ACHN (cell line): ENCODE measurements at places on chromosomes 2 and 18.
A peak's percentile ranks its signal among the peaks of the same experiment; 100 is the strongest.

DNA sequence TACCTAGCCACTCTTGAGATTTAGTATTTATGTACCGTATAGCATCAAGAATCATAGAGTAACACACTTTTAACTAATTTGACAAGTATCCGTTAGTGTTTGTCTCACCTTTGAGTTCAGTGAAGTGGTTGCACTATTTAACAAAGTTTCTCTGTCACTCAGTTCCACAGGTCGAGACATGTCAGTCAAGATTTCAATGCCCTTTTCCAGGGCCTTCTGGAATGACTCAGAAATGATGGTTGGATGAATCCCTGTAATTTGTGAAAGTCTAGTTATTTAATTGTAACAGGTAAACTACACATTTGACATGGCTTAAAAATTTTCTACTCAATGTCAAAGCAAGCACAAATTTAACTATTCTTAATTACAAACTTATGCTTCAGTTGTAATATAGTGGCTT, 9.7 kb downstream of the CCT4 start:
- no peak for DNase-seq

- DNase-seq = peak; percentile 45
Observed at GRCh38 chr2:27378096-27378808, 2.3 kb downstream of the ZNF513 start.

DNA sequence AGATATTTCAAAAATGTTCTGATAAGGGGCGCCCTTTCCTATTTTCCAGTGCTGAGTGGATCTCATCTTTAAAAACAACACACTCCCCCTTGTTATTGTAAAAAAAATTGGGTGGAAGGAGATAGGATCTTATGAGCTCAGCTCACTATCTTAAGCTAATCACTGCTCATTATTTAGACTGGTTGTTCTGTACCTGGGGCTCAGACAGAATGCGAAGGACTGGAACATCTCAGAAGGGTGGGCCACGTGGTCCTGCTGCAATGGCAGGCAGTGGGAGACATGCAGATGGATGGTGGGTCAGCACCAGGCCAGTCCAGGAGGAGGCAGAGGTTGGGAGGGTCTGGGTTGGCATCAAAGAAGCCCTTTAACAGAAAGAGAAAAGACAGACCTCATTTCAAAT, 48.3 kb upstream of the GPR155 start:
- no peak for DNase-seq

DNA sequence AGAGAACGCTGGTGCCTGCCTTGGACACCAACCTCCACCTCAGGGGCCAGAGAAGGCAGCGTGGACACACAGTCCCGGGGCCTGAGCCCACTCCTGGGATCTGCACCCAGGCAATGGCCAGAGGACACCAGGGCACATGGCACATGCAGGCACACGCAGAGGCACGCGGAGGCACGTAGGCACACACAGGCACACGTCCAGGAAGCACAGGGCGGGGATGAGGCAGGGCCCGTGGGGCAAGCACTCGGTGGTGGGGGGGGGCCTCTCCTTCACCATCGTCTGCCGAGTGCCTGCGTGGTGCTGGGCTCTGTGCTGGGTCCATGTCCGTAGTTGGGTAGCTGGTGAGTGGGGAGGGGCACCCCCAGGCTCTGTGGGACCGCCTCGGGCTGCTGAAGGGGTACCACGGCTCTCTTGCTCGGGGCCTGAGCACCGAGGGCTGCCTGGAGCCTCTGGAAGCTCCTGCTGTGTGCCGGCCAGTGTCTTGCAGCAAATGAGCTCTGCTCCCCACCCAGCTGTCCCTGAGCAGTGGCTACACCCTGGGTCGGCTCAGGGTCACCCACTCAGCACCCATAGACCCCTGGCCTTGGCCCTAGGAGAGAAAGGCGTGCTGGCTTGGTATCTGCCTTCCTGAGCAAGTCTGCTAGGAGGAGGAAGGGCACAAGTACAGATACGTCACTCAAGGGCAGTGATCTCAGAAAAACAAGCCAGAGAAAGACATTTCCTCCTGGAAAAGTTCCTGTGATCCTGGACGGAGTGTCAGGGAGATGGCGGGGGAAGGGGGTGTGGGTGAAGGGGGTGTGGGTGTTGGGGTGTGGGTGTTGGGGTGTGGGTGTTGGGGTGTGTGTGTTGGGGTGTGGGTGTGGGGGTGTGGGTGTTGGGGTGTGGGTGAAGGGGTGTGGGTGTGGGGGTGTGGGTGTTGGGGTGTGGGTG, 26.4 kb downstream of the RTP5 start:
- no peak for DNase-seq

DNA sequence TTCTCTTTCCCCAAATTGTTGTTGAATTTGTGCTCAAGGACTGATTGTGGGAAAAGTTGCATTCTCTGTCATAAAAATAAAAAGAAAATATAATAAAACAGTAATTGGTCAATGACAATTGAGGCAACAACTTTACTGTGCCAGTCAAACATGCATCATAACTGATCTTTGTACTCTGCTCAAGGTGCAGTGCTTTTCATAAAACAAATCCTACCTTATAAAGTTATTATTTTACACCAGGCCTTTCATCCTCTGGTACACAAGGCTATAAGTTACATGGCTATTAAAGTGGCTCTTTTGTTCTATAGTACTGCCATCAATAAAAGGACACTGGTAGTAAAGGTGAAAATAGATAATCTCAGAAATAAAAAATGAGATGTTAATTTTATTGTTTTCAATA, 761.9 kb downstream of the SATB2 start:
- DNase-seq = no peak

DNA sequence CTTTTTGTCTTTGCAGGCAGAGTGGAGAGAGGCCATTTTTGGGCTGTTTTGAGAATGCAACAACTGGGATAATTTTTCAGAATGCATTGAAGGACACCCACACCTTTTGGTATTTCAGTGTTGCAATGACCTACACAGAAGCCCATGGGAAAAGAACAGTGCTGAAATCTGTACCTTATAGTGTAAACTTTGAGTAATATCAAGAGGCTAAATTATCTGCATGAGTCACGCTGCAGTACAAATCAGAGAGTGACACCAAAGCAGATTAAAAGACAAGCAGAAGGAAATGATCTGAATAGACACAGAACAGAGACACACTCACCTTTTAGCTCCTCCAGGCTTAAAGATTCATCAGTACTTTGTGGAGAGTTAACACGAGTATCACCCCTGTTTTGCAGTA, 265.3 kb downstream of the PAX3 start:
- DNase-seq = no peak

- no peak for DNase-seq
Observed at GRCh38 chr2:180175736-180176135, 168.6 kb upstream of the CWC22 start.

- no peak for DNase-seq
Observed at GRCh38 chr2:127121776-127122176, 14.8 kb upstream of the BIN1 start.

GRCh38 chr2:234081970-234082822, 31.7 kb downstream of the SPP2 start:
- no peak for DNase-seq

DNA sequence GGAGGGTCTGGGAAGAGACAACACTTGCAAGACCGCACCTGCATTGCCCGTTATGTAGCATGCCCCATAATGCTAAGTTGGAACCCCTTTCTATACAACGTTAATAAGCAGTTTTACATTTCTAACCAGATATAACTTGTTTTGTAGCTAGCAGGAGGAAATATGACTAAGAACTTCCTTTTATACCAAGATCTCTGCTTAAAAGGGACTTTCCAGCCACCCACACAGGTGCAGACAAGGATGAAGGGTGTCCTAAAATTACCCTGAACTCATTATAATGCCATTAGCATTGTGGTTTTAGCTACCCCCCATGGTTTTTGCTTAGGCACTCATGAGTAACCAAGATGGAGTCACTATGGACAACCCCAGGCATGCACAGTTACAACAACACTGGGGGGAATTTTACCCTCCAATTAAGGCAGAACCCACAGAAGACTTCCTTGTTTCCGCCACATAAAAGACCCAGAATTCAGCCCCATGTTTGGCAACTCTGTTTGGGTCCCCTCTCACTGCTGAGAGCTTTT, 362.8 kb downstream of the CBLN2 start:
- DNase-seq = no peak

GRCh38 chr2:190809139-190809764, 71.4 kb upstream of the GLS start:
- DNase-seq = no peak

DNA sequence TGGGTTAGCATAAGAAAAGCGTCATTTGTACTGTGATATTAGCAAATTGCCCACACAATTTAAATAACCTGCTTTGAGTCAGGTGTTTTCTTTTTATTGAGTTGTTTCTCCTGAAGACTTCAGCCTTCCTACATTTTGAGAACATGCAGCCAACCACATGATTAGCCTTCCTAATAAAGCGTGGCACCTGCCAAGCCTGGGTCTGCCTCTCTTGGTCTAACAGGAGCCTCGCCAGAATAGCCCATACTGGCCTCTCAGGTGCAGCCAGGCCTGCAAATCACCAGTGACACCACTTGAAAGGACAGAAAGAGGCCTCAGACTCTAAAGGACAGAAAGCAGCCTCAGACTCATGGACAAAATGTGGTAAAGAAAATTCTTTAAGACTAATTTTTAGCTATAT, 653.8 kb downstream of the BCL11A start:
- no peak for DNase-seq

- no peak for DNase-seq
Observed at GRCh38 chr2:39718483-39718882, 52.8 kb downstream of the TMEM178A start.

- no peak for DNase-seq
Observed at GRCh38 chr2:62472312-62472711, 33.7 kb downstream of the TMEM17 start.

DNA sequence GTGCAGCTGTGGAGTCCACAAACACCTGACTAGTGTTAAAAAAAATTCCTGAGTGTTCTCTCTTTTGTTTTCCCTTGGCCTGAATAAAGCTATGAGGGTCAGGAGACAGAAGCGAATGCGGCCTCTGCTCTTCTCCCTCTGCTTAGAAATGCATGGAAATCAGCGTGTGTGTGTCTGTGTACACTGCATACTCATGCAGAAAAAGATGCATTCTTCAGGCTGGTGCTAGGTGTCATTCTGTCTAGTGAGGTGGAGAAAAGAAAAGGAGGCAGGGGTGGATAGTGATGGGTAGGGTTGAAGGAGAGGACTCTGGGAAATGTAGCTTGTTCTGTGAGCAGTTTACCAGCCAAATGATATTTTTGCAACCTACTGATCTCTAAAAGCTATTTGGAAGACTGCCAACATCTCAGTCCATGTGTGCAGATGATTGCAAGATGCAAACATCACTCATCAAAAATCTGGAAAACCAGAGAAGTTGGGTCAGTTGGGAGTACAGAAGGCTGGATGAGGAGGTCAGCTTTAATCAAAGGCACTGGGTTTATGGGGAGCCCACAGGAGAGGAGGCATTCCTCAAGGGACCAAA, 177.7 kb downstream of the INSIG2 start:
- no peak for DNase-seq

DNA sequence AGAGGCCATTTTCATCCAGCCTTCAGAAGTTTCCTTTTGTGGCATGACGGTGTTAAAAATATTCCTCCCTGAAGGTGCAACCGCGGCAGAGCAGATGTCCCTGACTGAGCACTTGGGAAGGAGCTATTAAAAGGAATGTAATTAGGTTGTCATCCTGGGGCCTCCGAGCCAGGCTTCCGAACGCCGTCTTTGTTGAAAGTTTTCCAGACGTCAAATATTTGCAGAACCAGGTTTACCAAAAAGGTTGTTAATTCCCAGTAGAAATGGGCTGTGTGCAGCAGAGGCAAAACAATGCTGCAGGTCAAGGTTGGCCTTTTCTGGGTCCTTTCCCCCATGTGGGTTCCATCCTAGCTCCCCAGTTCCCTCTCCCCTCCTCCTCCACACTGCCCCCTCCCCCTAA, 110.0 kb upstream of the STPG4 start:
- no peak for DNase-seq

GRCh38 chr18:42072407-42072806, 117.4 kb downstream of the PIK3C3 start:
- no peak for DNase-seq

GRCh38 chr18:77093586-77093985, 39.0 kb downstream of the MBP start:
- no peak for DNase-seq

GRCh38 chr2:40097691-40098385, 318.8 kb upstream of the THUMPD2 start:
- DNase-seq = no peak

GRCh38 chr2:120995152-120995551, 259.5 kb downstream of the GLI2 start:
- DNase-seq = no peak

GRCh38 chr2:4135765-4136164, 432.4 kb downstream of the DCDC2C start:
- DNase-seq = no peak

GRCh38 chr18:22539051-22539765, 121.5 kb upstream of the CTAGE1 start:
- DNase-seq = no peak

- no peak for DNase-seq
Observed at GRCh38 chr2:147456779-147457178, 388.1 kb upstream of the ACVR2A start.

GRCh38 chr18:26440644-26441043, 107.7 kb downstream of the KCTD1 start:
- DNase-seq = no peak

DNA sequence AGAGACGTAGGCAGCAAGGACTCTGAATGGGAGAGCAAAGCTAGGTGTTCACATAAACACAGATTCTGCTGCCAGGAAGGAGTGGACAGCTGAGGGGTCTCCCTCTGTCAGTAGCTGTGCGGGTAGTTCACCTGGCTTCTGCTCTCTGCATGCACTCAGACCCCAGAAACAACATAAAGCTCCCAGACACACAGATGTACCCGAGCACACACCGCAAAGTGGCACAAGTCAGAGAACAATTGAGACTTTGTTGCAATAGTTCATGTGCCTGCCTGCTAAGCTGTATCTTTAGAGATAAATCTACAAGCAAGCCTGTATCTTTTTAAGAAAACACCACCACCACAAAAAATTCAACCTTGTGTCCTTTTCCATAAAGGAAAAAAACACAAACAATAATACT, 420.0 kb upstream of the ST6GAL2 start:
- no peak for DNase-seq

GRCh38 chr2:219131327-219131726, 29.3 kb downstream of the NHEJ1 start:
- no peak for DNase-seq

GRCh38 chr2:70104231-70105111, 17.2 kb downstream of the PCBP1 start:
- peak; percentile 87 for DNase-seq

DNA sequence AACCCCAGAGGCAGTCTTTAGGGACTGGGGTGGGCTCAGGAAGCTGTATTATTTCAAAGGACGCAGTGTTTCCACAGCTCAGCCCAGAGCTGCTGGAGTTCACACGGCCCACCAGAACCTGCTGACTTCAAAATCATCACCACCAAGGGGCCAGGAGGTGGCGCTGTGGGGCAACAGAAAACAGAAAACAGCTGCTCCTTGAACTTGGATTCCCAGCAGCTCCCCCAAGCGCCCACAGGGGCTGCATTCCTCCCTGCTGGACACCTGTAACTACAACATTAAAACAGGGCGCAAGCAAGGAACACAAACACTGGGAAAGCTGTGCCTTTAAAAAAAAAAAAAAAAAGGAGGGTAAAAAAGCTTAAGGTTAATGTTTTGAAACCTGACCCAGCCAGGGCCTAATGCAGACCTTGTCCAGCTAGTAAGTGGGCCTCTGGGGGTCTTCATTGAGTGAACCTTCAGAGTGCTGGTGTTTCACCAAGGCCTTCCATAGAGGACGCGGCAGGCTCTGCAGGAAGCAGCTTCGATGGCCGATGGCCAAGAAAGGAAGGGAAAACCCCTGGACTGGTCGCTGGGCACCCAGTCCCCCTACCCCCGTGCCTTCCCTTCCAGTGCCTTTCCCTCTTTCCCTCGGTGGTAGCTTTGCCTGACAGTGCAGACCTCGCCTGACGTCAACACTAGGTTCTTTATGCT, 25.9 kb downstream of the MLPH start:
- DNase-seq = peak; percentile 92
